ENCODE measurements at places on chromosomes 16 and 17.

DNA sequence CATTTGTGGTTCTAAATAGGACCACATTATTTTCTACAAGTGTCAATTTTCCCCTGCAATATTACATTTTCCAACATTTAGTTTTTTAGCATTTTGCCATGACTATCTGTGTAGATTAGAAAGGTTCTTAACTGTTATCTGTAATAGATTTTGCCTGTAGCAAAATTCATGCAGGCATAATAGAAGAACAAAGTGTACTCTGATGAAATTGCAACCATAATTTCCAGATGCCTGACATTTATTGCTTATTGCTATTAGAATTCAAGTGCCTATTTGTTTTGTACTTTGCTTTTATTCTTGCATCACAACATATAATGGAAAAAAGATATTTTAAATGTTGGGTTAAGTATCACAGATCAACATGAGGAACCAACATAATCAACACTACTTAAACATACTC lies 337.7 kb downstream of the TOX3 start:
- no peak for DNase-seq

DNA sequence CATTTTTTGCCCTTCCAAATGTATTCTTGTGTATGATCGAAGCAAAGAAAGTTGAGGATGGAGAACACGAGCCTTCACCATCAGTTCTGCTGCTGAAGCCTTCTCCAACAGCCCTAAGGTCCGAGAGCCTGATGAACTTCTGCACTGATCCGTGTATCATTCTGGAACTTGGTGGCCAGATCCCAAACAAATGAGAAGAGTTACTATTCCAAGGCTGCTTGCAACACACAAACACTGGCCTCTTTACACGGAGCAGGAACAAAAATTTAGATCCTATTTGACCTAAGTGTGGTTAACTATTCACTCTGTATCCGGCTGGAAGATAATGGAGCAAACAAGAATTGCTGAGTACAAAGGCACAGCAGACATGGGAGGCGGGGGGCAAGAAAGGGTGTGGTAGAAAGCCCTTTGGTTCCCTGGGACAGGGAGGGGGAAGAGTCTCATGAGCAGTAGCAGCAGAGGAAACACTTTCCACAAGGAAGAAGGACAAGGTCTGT lies 282.9 kb downstream of the SOX9 start:
- DNase-seq, result no peak

GRCh38 chr17:41417576-41418015 lies 6.8 kb downstream of the KRT37 start:
- DNase-seq, result peak; percentile 51

GRCh38 chr16:68506331-68507053 lies 32.6 kb upstream of the ZFP90 start:
- peak; percentile 25 for DNase-seq

DNA sequence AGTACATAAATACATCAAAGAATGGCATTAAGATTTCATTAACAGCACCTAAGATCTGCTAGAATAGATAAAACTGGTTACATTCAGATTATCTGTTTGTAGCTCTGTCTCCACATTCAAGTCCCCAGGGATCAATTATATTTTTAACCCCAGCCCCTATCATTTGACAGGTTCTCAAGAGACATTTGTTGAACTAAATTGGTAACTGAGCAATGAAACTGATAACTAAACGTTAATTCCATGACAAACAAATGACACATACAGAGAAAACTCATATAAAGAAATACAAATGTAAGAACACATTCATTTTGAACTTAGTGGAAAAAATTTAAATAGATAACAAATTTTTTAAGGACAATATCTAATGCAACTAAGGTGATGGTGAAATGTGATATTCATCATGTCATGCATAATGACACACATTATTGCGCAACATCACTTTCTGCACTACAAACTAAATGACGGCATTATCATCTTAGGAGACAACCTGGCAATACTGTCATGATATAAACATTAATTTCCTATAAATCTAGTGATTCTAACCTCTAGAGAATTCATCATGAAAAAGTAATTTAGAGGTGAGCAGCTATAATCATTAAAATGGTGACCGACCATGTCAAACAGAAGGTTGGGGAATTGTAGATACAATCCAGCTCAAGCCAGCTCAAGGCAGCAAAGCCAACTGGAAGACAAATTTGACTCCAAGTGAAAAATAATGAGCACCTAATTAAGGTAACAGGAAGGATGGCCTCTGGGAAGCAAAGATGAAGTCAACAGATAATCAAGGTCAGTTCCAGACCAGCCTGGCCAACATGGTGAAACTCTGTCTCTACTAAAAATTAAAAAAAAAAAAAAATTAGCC lies 9.5 kb downstream of the ARHGAP17 start:
- DNase-seq, result no peak

DNA sequence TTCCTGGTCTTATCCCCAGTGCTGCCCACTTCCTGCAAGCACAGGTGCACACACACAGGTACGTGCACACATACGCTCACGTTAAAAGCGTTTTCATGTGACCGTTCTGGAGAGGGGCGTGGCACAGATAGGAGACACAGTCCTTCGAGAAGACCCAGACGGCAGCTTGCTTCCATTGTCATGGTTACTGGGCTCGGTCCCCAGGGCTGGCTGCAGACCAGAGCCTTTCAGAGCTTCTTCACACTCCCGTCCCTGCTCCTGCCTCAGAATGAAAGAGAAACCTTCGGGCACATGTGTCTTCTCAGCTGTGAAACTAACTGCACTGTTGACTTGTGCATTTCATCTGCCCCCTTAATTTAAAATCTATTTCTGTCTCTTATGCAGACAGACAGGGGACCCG lies 154.2 kb downstream of the PITPNC1 start:
- DNase-seq, result no peak

DNA sequence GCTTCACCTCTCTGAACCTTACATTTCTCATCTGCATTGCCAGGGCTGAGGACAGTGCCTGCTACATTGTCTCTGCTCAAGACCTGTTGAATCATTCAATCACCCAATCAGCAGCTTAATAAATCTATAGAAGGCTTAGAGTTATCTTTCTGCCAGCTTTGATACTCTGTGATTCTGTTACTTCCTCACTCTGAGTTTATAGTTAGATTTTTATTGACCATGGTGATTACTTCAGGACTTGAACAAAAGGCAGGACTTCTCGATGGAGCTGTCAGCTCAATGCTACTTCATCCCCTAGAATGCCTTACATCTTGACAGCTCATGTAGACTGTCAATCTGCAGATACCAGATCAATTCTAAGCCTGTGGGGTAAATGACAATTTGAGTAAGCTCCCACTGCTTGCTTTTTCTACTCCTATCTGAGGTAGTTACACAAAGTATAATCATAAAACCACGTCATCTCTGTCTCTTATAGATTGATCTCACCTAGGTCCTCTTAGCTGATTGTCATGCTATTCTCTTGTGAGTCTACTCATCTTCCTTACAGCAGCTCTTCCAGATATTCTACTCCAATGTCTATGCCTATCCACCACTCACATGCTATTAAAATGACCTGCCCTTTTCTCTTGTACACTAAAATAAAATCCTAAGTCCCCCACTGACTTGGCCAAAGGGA lies 318.3 kb upstream of the CA10 start:
- no peak for DNase-seq

DNA sequence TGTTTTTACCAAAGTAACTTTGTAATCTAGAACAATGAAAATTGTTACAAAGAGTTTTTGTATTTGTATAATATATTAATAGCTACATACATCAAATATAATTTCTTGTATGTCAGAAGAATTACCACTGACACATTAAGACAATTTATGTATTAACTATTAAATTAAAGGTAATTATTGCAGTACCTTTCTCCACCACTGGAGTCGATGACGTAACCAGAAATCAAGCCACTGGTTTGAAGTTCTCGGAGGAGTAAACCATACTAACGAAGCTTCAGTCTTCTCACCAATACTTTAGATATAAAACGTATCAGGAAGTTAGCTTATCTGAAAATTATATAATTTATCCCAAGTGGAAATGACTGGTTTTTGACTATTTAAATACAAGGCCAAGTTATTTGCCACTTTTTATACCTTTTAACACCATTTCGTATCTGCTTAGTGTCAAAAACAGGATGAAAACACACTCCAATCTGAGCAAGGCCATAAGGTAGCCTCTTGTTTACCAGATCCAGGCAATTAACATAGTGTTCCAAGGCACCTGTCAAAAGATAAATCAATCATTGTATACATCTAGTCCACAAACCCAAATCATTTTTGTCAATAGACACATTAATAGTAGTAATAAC lies 4.3 kb downstream of the POLG2 start:
- DNase-seq, result no peak

- DNase-seq, result no peak
Observed at GRCh38 chr17:80384078-80384960, 30.6 kb upstream of the ENDOV start.

DNA sequence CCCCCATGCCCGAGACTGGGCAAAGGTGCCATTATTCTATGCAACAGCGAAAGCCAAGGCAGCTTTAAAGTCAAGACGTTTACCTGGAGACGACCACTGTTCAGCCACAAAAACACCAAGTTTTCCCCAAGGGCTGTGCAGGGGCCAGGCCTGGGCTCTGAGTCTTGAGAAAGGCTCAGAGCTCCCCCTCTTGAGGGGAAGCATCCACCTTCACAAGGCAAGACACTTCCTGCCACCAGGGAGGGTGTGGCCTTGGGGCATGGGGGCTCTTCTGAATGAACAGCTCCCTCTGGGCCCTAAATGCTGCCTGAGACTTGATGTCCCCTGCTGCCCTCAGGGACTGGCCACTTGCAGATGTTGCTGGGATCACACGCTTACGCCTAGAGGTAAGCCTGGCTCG lies 26.5 kb downstream of the PDIA2 start:
- no peak for DNase-seq

- no peak for DNase-seq
Observed at GRCh38 chr17:49505854-49506253, 10.8 kb downstream of the NGFR start.

DNA sequence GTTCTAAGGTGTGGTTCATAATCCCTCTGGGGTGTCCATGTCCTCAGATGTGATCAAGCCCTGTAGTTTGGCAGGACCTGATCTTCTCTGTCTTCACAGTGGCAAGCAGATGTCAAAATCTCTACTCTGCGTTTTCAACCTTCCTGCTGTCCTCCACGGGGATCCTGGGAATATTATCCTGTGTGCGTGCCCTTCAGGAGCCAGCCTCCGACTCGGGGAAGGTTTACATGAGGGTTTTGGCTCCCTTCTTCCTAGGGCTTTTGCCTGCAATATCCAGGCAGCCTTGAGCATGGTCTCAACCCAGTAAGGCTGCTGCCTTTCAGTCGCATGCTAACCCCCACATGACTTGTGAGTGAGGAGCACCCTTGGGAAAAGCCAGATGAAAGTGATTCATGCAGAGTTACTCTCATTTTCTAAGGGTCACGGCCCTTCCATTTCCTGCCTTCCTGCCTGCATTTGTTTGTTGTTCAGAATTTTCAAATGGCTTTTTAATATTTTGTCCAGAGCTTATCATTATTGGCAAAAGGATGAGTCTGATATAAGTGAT lies 202.2 kb upstream of the CHMP6 start:
- DNase-seq, result peak; percentile 95

DNA sequence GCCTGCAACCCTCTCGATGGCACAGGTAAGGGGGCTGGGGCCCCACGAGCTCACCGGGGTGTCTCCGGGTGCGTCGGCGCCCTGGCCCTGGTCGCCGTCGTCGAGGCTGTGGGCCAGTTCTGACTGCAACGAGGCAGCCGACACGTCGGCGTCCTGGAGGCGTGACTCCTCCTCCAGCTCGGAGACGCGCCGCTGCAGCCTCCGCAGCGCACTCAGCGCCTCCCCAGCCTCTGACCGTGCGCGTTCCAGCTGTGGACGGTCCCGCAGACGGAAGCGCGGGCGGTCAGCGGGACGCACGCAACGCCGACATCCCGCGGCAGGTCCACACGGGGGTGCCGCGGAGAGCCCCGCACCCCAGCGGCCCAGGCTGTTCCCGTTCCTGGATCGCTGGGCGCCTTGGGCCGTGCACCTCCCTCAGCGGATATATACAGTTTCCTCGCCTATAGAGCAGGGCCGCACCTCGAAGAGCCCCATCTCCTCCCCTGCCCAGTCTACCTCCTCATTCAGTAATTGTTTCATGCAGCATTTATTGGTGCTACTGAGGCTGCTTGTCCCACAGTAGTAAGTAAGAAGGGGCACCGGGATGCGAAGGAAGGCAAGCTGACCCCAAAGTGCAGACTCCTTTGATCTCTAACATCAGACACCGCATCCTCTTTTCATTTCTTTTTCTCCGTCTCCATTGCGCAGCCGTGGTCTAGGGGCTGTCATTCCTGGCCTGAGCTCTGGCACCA lies 5.8 kb downstream of the THOC6 start:
- DNase-seq, result peak; percentile 48

- no peak for DNase-seq
Observed at GRCh38 chr17:80097844-80098691, 3.3 kb upstream of the GAA start.

- no peak for DNase-seq
Observed at GRCh38 chr16:49419006-49419405, 45.4 kb downstream of the C16orf78 start.

GRCh38 chr16:27431773-27432532 lies 30.0 kb downstream of the IL21R start:
- peak; percentile 23 for DNase-seq

DNA sequence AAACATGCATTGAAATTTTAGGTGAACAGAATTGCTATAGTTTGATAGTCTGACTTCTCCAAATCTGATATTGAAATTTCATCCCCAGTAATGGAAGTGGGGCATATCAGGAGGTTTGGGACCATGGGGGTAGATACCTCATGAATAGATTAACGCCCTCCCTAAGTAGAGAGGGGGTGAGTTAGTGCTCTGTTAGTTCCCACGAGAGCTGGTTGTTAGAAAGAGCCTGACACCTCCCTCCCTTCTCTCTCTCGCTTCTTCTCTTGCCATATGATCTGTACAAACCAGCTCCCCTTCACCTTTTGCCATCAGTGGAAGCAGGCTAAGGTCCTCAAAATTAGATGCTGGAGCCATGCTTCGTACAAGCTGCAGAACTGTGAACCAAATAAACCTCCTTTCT lies 78.8 kb downstream of the BRIP1 start:
- DNase-seq, result no peak

GRCh38 chr16:1326391-1326790 lies 7.1 kb upstream of the BAIAP3 start:
- DNase-seq, result no peak

DNA sequence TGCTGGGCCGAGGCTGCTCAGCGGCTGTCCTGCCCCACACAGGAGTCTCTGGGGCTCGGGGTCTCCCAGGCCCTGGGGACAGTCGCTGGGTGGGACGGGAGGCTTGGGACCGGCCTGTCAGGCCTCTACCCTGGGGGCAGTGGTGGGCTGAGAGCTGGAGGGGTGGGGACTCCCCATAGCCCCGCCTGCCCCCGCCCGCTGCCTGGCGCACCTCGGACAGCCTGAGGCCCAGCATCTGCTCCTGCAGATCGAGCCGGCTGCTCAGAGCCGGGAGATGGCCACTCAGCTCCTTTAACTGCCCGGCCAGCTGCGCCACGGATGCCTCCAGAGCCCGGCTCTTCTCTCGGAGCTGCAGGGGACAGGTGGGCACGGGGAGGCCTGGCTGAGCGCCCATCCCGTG lies 6.7 kb downstream of the PERCC1 start:
- no peak for DNase-seq

- DNase-seq, result peak; percentile 73
Observed at GRCh38 chr17:64130559-64131001, 636 bp upstream of the ERN1 start.

- DNase-seq, result no peak
Observed at GRCh38 chr16:27531826-27532800, 17.6 kb downstream of the GTF3C1 start.

Data from fibroblast of skin of back (primary cell).